ENCODE measurements at places on chromosomes 7 and 10.

DNA sequence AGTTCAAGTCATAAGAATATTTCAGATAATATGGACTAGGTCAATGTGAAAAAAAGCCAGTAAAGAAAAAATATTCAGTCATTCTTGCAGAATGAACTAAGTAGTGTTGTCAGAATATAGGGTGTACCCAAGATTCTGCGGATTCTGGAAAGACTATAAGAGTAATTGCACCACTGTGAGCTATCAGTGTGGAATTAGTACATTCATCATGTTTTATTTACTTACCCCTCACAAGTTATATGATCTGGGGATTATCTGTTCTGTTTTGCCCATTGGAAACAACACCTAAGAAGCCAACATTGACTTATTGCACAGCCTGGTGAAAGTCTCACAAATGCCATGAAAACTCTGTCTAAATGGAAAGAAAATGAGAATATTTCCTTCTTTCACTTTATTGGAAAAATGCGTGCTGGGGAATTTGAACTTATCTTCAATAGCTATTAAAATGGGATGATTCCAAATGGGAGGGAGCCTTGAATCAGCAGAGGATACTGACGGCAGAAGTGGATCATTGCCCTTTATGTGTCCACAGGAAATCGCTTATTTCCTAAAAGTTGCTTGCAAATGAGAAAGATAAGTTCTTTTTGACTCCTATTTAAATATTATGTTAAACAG is 563.3 kb upstream of the POM121L12 start:
- no peak for DNase-seq

GRCh38 chr10:51250278-51250920 is 176.1 kb downstream of the PRKG1 start:
- DNase-seq, result no peak

DNA sequence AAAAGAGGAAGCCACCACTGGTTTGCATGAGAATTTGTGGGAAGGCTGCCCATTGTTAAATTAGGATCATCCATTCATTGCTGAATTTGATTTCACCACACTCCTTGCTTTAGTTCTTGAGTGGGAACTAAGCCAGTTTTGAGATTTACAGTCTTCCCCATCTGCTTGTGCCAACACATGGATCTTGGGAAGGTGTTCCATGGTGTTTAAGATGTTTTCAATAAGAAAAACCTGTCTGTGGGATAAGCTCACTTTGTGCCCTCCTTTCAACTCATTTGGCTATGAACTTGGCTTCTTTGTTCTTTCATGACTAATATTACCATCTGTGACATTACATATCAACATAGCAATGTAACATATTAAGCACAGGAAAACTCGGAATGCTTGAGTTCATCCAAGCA is 73.2 kb downstream of the INHBA start:
- DNase-seq, result no peak

DNA sequence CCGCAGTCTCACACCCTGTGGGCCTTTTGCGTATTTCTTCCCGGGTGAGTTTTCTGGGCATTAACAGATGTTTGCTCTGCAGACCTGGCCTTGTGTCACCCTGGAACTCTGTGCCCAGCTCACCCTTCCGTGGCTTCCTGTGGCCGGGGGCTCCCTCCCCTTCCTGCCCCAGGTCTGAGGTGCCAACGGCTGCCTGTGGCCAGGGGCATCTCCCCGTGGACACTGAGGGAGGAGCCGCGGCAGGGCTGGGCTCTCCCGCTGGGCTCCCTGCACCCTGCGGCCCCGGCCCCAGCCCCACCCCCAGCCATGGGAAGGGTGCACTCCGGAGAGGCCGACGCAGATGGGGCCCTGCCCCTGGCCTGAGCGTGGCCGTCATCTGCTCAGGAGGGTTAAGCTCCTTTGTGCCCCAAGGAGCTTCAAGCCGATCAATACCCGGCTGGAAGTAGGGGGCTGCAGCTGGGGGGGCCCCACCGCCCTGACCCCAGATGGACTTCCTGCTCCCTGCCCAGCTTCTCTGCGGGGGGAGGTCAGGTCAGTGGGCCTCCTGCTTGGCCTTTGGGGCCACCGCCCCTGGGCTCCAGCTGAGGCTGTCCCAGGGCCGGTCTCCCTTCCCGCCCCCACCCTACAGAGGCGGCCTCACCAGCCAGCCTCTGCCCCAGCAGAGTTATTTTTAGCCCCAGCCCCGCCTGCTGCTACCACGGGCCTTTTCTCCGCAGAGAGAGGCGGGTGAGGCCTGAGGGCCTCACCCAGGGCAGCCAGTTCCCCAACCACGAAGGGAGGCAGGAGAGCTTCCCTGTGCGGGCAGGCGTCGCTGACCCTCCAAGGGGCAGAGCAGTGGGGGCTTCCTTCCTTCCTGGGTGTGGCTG is 24.2 kb downstream of the PWWP2B start:
- DNase-seq, result peak; percentile 16

GRCh38 chr10:22736134-22736533 is 21.8 kb upstream of the PIP4K2A start:
- no peak for DNase-seq

All from CD4-positive, alpha-beta T cell treated with Interleukin-2 at 100 ng/mL for 4 hours (primary cell).